ENCODE measurements at places on chromosomes 5 and 9.

DNA sequence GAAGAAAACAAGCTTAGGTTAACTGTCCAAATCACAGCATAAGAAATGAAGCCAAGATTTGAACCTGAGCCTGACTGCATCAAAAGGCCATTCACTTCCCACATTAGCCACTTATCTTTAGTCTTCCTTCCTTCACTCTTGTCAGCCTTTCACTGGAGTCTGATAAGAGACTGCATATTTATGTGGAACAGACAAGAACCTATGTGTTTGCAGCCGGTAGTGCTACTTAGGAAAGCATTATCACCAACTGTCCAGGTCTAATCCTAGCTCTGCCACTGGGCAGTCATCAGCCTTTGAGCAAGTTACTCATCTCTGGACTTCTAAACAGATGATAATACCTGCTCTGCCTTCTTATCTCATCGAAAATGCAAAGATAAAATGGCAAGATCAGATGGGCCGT is 12.1 kb upstream of the ATP6V0E1 start:
- no peak for DNase-seq

GRCh38 chr9:91522481-91522880 is 98.8 kb upstream of the NFIL3 start:
- DNase-seq: no peak

DNA sequence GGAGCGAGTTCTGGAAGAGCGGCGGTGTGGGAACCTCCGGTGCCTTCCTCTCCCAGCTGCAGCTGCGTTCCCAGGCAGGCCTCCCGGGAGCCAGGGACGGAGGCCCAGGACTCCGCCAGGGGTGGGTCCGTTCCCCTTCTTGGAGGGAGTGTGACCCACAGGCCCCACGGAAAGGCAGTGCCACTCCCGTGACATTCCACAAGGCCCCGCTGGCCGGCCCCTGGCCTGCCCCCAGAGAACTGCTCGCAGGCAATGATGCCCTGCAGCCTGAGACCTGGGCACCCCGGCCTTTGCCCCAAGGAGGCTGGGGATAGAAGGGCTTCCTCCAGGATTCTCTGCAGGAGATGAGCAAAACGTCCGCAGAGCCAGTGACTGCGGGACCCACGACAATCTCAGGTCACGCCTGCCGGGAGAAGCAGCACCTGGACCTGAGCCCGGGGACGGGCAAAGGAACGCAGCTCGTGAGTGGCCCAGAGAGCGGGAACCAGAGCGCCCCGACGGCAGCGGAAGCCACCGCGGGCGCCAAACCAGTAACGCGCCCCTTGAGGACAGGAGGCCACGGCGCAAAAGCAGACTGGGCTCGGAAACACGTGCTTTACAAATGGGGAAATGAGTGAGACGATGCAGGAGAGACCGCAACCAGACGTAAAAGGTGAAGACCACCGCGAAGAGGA is 9.3 kb downstream of the OBP2B start:
- no peak for DNase-seq

DNA sequence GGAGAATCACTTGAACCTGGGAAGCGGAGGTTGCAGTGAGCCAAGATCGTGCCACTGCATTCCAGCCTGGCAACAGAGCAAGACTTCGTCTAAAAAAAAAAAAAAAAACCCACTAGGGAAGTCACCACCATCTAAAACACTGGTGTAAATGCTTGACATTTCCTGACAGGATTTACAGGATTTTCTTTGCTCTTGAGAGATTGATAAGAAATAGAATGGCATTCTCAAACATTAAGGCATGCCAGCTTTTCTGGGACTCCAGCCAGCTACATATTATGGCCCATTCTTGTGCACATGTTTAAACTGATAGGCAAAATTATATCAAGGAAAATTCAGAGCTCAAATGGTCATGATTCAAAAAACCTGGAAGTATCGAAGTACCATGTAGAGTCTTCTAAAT is 28.7 kb downstream of the GTF3C4 start:
- no peak for DNase-seq

DNA sequence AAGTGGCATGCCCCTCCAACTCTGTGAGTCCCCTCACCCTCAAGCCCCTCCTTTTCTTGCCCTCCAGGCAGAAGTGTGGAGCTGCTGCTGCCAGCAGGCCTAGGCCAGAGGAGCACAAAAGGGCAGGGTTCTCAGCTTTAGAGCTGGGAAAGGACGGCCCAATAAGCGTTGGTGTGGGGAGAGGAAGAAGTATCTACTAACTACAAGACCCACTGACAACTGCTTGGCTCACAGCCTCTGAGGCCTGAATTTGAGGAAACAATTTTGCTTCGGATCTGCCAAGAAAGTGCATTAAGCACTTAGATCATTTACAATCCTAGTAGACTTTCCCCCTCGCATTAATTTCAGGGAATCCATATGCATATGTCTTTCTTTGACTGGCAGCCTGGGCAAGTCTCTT is 179.4 kb downstream of the SNX18 start:
- DNase-seq: no peak

GRCh38 chr9:82957529-82958379 is 105.2 kb downstream of the RASEF start:
- no peak for DNase-seq

GRCh38 chr9:133184971-133185370 is 21.3 kb upstream of the GBGT1 start:
- peak; percentile 80 for DNase-seq

Measured in SK-MEL-5 (cell line).